ENCODE measurements at places on chromosomes 7 and 10. TPM values are rescaled to one million over a fixed set of nuclear protein-coding genes. Genes with fewer than 3 reads are reported as not detected.
A peak's percentile ranks its signal among the peaks of the same experiment; 100 is the strongest.

The SLC13A1 gene
- total RNA-seq: not detected

- no peaks in the 10 kb centered on the region for H3K27me3 ChIP-seq
- peak within 1 kb of the TSS; percentile 67 for H3K27ac ChIP-seq
- peak; percentile 88 for DNase-seq
Observed at GRCh38 chr7:77199013-77199966, at the start of gene FGL2. FGL2 (minus strand) TSS chr7:77199819; CDS start chr7:77199793, 26 bp downstream.

The SPDYE1 gene
- total RNA-seq: not detected

- no peaks in the 10 kb centered on the region for H3K36me3 ChIP-seq
- H3K4me3 ChIP-seq: no peak overlapping the region
- no peak for DNase-seq
Observed at GRCh38 chr7:155804431-155804831, 7.8 kb downstream of the SHH start.

The DYDC2 gene
- total RNA-seq: not detected

GRCh38 chr7:105003275-105003674 lies 10.7 kb upstream of the KMT2E start:
- no peaks in the 10 kb centered on the region for H3K36me3 ChIP-seq
- H3K4me3 ChIP-seq: peak overlapping the region; percentile 5
- H3K27me3 ChIP-seq: no peaks in the 10 kb centered on the region

Data from right atrium auricular region (tissue), 2 donors.